ENCODE measurements at places on chromosomes 1 and 21. TPM values are rescaled to one million over a fixed set of nuclear protein-coding genes. Genes with fewer than 3 reads are reported as not detected.

Gene TMEM54
- 55.5 TPM for total RNA-seq

Gene FMO4
- total RNA-seq, result 1.4 TPM

Gene ATP1A4
- not detected for total RNA-seq

Gene CELA3A
- not detected for total RNA-seq

Gene GBP5
- total RNA-seq, result 0.16 TPM

Gene CELA2A
- not detected for total RNA-seq

Gene CLEC20A
- not detected for total RNA-seq

Gene CRNN
- under 0.01 TPM for total RNA-seq

Gene RHD
- not detected for total RNA-seq

Gene MTMR11
- total RNA-seq, result 9.1 TPM

Gene RNU1-4
- total RNA-seq, result 2,114 TPM

Gene GJA9
- not detected for total RNA-seq

Gene HJV
- not detected for total RNA-seq

Gene CD1E
- not detected for total RNA-seq
